ENCODE measurements at places on chromosomes 7 and 10. TPM values are rescaled to one million over a fixed set of nuclear protein-coding genes. Genes with fewer than 3 reads are reported as not detected.
A peak's percentile ranks its signal among the peaks of the same experiment; 100 is the strongest.

Gene WIPF3
- total RNA-seq, result 0.14 TPM

Gene BMPER
- total RNA-seq, result 6.2 TPM

Gene TRIM50
- total RNA-seq, result 0.17 TPM

Gene NRAP
- 0.08 TPM for total RNA-seq

Gene AGR2
- total RNA-seq, result not detected

Gene CTAGE6
- total RNA-seq, result not detected

Gene AASS
- total RNA-seq, result 95.4 TPM

Gene ZNF425
- total RNA-seq, result 0.98 TPM

Gene CALY
- total RNA-seq, result not detected

Gene NEUROG3
- total RNA-seq, result not detected

Gene CDC14C
- not detected for total RNA-seq

- no peaks in the 10 kb centered on the region for H3K36me3 ChIP-seq
- H3K27ac ChIP-seq, result peak within 1 kb of the TSS; percentile 92
- DNase-seq, result peak; percentile 62
- peak within 1 kb of the TSS; percentile 74 for H3K4me3 ChIP-seq
- H3K4me1 ChIP-seq, result peaks cover 17% of the 10 kb centered on the region
These were observed at the start of gene ETV1 for GRCh38 chr7:13989126-13989948. Gene ETV1 (minus strand): TSS chr7:13989666. CDS start chr7:13989052, 614 bp downstream.

GRCh38 chr7:886626-887487, 10.5 kb downstream of the GET4 start:
- DNase-seq, result no peak
- H3K27me3 ChIP-seq, result no peaks in the 10 kb centered on the region
- peak overlapping the region; percentile 88 for H3K27ac ChIP-seq
- no peak overlapping the region for H3K4me3 ChIP-seq
- H3K4me1 ChIP-seq, result peaks cover 46% of the 10 kb centered on the region

DNA sequence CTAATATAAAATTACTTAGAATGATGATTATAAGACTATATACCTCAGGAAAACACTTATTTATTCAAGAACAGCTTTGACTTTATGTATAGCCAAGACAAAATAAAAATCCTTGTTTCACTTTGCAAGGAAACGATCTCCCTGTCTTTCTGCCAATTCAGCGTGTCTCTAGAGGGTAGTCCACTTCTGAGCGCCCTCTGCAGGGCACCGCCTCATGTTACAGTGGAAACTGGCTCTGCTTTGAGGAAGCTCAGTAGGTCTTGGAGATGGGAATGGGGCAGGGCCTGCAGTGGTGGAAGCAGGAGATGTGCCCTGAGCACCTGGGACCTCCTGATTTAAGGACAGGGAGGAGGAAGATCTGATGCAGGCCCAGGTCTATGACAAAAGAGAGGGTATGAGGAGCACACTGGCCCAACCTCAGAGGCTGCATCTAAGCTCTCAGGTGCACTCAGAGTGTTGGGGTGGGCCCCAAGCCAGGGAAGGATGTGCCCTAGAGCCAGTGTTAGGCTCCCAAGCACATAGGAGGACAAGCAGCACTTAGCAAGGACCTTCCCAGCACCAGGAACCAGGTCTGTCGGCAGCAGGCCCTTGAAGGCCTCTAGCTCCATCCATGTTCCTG, 481.0 kb downstream of the TNS3 start:
- no peak overlapping the region for H3K27ac ChIP-seq
- no peaks in the 10 kb centered on the region for H3K4me1 ChIP-seq
- DNase-seq, result no peak
- H3K36me3 ChIP-seq, result no peaks in the 10 kb centered on the region
- no peak overlapping the region for H3K4me3 ChIP-seq
- H3K27me3 ChIP-seq, result no peaks in the 10 kb centered on the region

GRCh38 chr10:11091517-11092102, 73.9 kb downstream of the CELF2 start:
- H3K27me3 ChIP-seq, result peaks cover 3% of the 10 kb centered on the region
- no peak overlapping the region for H3K4me3 ChIP-seq
- H3K36me3 ChIP-seq, result no peaks in the 10 kb centered on the region
- H3K4me1 ChIP-seq, result no peaks in the 10 kb centered on the region
- DNase-seq, result no peak
- H3K27ac ChIP-seq, result no peak overlapping the region

- H3K4me1 ChIP-seq, result no peaks in the 10 kb centered on the region
- DNase-seq, result no peak
- H3K36me3 ChIP-seq, result no peaks in the 10 kb centered on the region
- H3K4me3 ChIP-seq, result no peak overlapping the region
- no peak overlapping the region for H3K27ac ChIP-seq
These were observed 180.6 kb upstream of the CHRM2 start for GRCh38 chr7:136687693-136688322.

- H3K36me3 ChIP-seq, result no peaks in the 10 kb centered on the region
- H3K27me3 ChIP-seq, result no peaks in the 10 kb centered on the region
- H3K4me1 ChIP-seq, result no peaks in the 10 kb centered on the region
- no peak overlapping the region for H3K27ac ChIP-seq
- DNase-seq, result no peak
These were observed 89.4 kb downstream of the CTBP2 start for GRCh38 chr10:125071008-125071407.

DNA sequence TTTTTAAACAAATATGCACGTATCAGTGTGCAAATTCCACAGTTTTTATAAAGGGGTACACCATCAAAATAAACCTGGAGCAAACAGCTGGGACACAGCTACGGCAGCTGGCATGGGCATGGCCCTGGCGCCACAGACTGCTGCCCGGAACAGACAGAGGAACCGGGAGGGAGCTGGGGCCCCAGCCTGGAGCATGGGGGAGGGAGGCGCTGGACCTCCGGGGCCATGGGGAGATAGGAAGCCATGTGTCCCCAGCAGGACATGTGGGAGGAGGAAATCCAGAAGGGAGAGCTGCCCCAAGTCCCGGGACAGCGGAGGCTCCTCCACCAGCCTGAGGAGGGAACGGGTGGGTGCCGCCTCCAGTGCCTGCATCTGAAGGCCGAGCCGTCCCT, 180.1 kb downstream of the MAD1L1 start:
- no peaks in the 10 kb centered on the region for H3K27me3 ChIP-seq
- no peak for DNase-seq
- no peaks in the 10 kb centered on the region for H3K36me3 ChIP-seq
- H3K4me1 ChIP-seq, result no peaks in the 10 kb centered on the region
- H3K4me3 ChIP-seq, result no peak overlapping the region

- H3K36me3 ChIP-seq, result no peaks in the 10 kb centered on the region
- H3K4me3 ChIP-seq, result no peak overlapping the region
- H3K4me1 ChIP-seq, result peaks cover 5% of the 10 kb centered on the region
- H3K27me3 ChIP-seq, result no peaks in the 10 kb centered on the region
- H3K27ac ChIP-seq, result no peak overlapping the region
These were observed 5.2 kb downstream of the SH2B2 start for GRCh38 chr7:102291916-102292267.

- no peak overlapping the region for H3K4me3 ChIP-seq
- H3K27ac ChIP-seq, result no peak overlapping the region
- no peaks in the 10 kb centered on the region for H3K36me3 ChIP-seq
- no peaks in the 10 kb centered on the region for H3K27me3 ChIP-seq
- peaks cover 2% of the 10 kb centered on the region for H3K4me1 ChIP-seq
These were observed 11.4 kb upstream of the LRRC61 start for GRCh38 chr7:150311711-150312110.

- no peaks in the 10 kb centered on the region for H3K27me3 ChIP-seq
- DNase-seq, result no peak
- H3K4me3 ChIP-seq, result no peak overlapping the region
- no peaks in the 10 kb centered on the region for H3K36me3 ChIP-seq
- no peak overlapping the region for H3K27ac ChIP-seq
These were observed 107.7 kb downstream of the FAM53B start for GRCh38 chr10:124636271-124636995.

- peak overlapping the region; percentile 92 for H3K4me3 ChIP-seq
- no peaks in the 10 kb centered on the region for H3K27me3 ChIP-seq
- no peak for DNase-seq
- peak overlapping the region; percentile 75 for H3K27ac ChIP-seq
- H3K4me1 ChIP-seq, result peaks cover 15% of the 10 kb centered on the region
These were observed 11.4 kb upstream of the GRB10 start for GRCh38 chr7:50793947-50794570.

- no peaks in the 10 kb centered on the region for H3K27me3 ChIP-seq
- peaks cover 3% of the 10 kb centered on the region for H3K4me1 ChIP-seq
- H3K4me3 ChIP-seq, result no peak overlapping the region
- H3K36me3 ChIP-seq, result no peaks in the 10 kb centered on the region
These were observed 90.1 kb upstream of the NFE2L3 start for GRCh38 chr7:26061678-26062603.

GRCh38 chr10:28328346-28328745, 25.5 kb upstream of the MPP7 start:
- DNase-seq, result no peak
- H3K36me3 ChIP-seq, result no peaks in the 10 kb centered on the region
- no peak overlapping the region for H3K4me3 ChIP-seq
- no peak overlapping the region for H3K27ac ChIP-seq

DNA sequence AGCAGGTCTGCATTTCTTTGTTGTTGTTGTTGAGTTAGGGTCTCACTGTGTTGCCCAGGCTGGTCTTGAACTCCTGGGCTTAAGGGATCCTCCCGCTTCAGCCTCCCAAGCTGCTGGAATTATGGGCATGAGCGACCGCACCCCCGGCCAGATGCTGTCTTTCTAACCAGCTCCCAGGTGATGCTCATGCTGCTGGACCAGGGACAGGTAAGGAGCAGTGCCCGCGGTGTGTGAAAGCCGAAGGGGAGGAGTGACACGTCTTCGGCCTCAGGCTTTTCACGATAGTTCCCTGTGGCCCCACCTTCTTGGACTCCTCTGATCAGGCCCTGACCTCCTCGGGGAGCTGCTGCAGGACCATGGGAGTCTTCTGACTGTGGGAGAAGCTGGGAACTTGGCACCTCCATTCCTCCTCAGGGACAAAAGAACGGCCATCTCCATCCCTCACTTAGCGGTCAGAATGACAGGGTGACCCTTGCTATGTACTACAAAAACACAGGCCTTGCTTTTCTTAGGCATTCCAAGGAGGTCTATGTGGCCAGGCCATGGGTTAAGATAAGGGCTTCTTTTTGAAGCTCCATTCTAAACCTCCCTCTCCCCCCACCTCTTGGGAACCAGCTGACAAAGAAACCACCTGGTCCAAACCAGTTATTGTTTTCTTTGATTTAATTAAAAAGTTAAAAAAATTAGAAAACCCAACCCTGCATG, 5.5 kb downstream of the SFRP5 start:
- no peak for DNase-seq
- peaks cover 2% of the 10 kb centered on the region for H3K36me3 ChIP-seq
- H3K4me3 ChIP-seq, result no peak overlapping the region
- H3K4me1 ChIP-seq, result no peaks in the 10 kb centered on the region
- peaks cover 5% of the 10 kb centered on the region for H3K27me3 ChIP-seq

DNA sequence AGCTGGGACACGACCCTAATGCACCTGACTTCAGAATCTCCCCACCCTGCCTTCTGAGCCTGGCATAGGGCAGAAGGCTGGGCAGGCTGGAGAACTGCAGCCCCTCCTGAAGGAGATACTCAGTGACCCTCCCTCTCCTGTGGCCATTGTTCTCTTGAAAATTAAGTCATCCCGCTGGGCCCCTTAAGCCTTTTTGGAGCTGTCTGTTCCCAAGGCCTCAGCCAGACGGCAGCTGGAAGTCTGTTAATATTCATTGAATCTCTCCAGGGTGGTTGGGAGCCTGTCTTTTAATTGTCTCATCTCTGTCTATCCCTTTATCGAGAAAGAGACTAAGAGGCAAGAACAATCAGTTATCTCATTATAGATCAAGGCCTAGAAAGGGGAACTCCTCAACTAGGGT, 118.1 kb upstream of the PCBD1 start:
- no peak overlapping the region for H3K4me3 ChIP-seq
- DNase-seq, result no peak
- no peaks in the 10 kb centered on the region for H3K36me3 ChIP-seq
- no peaks in the 10 kb centered on the region for H3K4me1 ChIP-seq
- H3K27ac ChIP-seq, result no peak overlapping the region
- no peaks in the 10 kb centered on the region for H3K27me3 ChIP-seq

DNA sequence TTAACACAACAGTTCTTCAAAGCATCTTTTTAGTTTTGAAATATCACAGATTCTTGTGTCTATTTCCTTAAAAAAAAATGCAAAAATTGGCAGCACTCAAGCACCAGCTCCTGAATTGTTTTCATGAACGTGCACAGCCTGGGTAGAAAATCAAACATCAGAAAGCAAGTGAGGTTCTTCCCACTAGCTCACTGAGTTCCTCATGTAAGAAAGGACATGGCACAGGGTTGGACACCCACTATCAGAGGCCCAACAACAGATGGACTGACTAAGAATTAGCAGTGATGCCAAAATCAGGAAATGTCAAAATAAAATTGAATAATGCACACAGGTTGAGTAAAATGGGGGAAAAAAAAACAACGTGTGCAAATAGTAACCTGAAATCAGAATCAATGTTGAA, 146.8 kb downstream of the PCLO start:
- no peak overlapping the region for H3K27ac ChIP-seq
- H3K4me3 ChIP-seq, result no peak overlapping the region
- no peaks in the 10 kb centered on the region for H3K4me1 ChIP-seq
- H3K27me3 ChIP-seq, result no peaks in the 10 kb centered on the region

DNA sequence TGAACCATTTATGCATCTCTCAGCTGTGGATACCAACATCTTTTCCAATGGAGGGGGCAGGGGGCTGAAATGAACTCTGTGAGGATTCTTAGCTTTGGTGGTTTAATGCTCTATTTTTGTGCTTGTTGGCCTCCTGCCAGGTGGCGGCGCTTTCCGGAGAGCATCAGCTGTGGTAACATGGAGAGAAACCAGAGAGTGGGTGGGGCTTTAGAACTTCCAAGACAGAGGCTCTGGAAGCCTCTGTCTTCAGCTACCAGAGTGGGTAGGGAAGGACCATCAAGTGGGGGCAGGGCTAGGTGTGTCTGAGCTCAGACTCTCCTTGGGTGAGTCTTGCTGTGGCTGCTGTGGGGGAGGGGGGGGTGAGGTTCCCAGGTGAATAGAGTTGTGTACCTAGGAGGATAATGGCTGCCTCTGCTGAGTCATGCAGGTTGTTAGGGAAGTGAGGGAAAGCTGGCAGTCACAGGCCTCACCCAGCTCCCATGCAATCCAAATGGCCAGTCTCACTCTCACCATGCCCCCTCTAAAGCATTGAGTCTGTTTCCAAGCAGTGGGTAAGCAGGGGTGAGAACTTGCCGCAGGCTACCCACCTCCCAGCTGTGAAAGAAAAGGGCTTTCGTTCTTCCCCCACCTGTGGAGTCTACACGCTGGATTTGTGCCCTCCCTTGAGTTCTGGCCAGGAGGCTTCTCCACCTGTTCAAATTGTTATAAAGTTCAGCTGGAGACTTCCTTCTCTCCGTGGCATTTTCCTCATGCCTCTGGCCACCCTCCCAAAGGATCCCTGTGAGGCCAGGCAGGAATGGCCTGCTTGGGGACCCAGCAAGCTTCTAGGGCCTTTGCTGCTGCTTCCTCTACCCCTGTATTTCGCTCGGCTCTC, 527.0 kb downstream of the NEBL start:
- no peak for DNase-seq
- no peak overlapping the region for H3K27ac ChIP-seq
- H3K27me3 ChIP-seq, result no peaks in the 10 kb centered on the region
- H3K4me1 ChIP-seq, result no peaks in the 10 kb centered on the region
- no peak overlapping the region for H3K4me3 ChIP-seq

GRCh38 chr7:1345796-1346755, 113.2 kb downstream of the MICALL2 start:
- H3K36me3 ChIP-seq, result no peaks in the 10 kb centered on the region
- no peak overlapping the region for H3K4me3 ChIP-seq
- H3K4me1 ChIP-seq, result no peaks in the 10 kb centered on the region
- H3K27me3 ChIP-seq, result no peaks in the 10 kb centered on the region
- no peak overlapping the region for H3K27ac ChIP-seq

All from liver (tissue), 10 donors.